ENCODE measurements at places on chromosomes 11 and 22. TPM values are rescaled to one million over a fixed set of nuclear protein-coding genes. Genes with fewer than 3 reads are reported as not detected.

The HBB gene
- total RNA-seq: not detected

The IGSF9B gene
- 13.9 TPM for total RNA-seq

DNA sequence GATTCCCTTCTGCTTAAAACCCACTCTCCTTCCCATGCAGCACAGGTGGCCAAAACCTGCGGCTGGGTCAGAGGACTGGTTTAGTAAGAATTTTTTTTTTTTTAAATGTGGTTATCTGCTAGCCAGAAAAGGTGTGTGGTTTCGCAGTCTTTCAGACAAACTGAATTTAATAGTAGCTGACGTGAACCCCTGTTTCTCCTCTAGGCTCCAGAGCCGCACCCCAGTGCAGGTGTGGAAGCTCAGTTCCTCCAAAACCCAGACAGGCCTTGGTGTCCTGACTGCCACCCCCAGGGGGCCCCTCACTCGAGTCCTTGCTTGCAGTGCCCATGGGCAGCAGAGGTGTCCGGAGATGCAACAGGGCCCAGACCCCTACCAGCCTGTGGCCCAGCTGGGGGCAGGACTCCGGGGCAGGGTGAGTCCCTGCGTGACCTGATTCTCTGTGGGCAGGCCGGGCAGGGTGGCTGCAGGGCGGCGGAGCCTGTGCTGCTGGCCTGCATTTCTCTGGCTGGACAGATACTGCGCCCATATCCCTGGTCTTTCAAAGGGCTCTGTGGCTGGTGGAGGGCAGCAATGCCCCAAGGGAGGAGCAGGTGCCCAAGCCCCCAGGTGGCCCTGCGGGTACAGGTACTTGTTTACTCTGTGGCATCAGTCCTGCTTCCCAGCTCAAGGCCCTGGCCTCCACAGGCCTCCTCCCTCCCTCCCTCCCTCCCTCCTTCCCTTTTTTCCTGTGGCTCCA is 15.2 kb downstream of the KCNQ1 start:
- no peak for DNase-seq

- no peak for DNase-seq
Observed at GRCh38 chr11:74011360-74012073, 2.6 kb upstream of the UCP3 start.

- no peak for DNase-seq
Observed at GRCh38 chr22:35517207-35517606, 23.4 kb upstream of the RASD2 start.

Data from MCF 10A (cell line).